ENCODE measurements at places on chromosomes 6 and 20.

DNA sequence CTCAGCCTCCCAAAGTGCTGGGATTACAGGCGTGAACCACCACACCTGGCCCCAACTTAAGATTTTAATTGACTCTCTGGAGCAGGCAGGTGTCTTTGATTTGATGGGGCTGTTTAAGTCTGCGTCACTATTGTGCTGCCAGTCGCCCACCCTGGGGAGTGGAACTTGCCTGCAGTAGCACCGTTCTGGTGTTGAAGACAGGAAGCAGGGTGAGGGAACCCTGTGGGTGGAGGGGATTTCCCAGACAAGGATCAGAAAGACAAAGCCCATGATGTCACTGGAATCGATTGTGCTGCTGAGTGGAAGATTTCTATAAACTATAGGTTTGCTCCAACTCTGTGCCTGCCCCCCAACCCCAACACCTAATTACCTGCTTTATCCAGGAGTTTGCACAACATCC, 11.0 kb downstream of the ALDH8A1 start:
- DNase-seq, result no peak

DNA sequence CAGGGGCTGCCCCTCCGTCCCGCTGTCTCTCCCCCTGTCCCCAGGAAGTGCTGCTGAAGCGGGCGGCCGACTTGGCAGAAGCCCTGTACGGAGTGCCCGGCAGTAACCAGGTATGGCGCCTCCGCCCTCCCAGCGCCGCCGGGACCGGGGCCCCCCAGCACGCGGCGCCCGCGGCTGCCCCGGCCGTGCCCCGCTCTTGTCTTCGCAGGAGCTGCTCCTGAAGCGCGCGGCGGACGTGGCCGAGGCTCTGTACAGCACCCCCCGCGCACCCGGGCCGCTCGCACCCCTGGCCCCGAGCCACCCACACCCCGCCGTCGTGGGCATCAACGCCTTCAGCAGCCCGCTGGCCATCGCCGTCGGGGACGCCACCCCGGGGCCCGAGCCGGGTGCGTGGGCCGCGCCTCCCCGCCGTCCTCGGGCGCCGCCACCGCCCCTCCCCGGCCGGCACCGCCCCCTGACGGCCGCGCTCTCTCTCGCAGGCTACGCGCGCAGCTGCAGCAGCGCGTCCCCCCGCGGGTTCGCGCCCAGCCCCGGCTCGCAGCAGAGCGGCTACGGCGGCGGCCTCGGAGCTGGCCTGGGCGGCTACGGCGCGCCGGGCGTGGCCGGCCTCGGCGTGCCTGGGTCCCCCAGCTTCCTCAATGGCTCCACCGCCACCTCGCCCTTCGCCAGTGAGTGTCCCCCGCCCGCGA, 48.4 kb downstream of the CPXM1 start:
- no peak for DNase-seq

DNA sequence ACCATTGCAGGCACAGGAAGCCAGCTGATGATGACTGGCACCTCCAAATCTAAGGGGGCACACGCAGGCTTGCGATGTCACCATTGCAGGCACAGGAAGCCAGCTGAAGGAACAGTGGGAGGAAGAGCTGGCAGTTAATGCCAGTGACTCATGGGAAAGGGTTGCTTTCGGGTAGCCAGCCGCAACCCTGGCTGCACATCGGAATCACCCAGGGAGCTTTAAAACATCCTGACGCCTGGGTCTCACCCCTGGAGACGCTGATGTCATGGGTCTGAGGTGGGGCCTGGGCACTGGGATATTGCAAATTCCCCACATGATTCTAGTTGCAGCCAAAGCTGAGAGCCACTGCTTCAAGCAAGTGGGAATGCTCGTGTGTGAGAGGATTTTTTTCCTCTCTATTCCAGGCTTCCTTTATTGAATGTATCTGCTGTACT, 16.1 kb upstream of the CCN6 start:
- DNase-seq, result no peak

- DNase-seq, result no peak
Observed at GRCh38 chr6:166289207-166290060, 18.8 kb downstream of the PRR18 start.

DNA sequence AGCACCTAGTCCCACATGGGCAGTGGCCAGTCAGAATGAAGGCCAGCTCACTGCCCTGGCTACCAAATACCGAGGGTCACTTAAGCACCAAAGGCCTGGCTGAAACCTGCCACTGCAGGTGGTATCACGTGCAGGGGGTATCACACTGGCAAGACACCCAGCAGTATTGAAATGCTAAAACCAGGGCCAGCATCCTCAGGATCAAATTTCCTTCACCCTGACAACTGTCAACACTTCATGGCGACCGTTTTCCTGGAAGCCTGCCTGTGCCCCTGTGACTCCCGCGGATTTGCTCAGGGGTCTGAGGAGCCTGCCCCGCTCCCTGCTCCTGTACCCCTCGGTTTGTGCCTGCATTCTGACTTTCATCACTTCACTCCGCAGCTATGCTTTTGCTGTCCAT, 151.1 kb downstream of the TTLL2 start:
- DNase-seq, result no peak

DNA sequence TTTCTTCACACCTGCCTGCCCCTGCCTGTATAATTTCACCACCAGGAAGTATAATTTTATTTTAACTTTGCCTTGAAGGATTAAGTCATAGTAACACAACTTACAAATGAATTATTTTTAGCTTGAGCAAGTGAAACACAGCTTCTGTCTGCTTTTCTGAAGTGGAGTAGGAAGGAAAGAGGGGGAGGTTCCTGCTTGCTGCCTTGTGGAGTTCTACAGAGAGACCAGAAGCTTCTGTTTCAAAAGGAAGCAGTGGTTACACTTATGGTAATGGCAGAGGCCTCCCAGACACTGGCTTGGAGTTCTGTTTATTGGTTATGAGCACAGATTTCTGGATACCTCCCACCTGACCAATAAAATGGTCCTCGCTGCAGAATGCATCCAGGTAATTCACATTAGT, 159.6 kb downstream of the TMEM200A start:
- DNase-seq, result no peak

DNA sequence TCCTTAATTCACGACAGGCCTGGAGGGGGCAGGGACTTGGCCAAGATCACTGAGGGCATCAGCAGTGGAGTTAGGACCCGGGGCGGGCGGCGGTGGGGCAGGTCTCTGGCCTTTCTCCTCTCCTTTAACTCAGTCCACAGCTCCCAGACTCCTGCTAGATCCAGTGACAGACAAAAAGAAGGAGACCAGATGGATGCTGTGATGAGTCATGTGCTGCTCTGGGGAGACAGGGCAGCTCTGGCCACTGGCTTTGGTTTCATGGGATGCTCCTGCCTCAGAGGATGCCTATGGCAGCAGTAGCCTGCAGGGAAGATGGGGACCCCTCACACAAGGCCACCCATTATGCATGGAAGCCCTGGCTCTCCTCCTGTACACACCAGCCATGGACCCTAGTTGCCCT, 20.5 kb downstream of the EPB41L1 start:
- DNase-seq, result no peak

- no peak for DNase-seq
Observed at GRCh38 chr6:5764401-5764955, 242.2 kb downstream of the NRN1 start.

- DNase-seq, result no peak
Observed at GRCh38 chr6:17385660-17386059, 7.7 kb upstream of the CAP2 start.

GRCh38 chr20:56875803-56876202, 246.7 kb downstream of the TFAP2C start:
- DNase-seq, result no peak

- no peak for DNase-seq
Observed at GRCh38 chr20:50592282-50593004, 82.3 kb downstream of the PTPN1 start.

- no peak for DNase-seq
Observed at GRCh38 chr6:161255518-161255917, 18.3 kb downstream of the AGPAT4 start.

DNA sequence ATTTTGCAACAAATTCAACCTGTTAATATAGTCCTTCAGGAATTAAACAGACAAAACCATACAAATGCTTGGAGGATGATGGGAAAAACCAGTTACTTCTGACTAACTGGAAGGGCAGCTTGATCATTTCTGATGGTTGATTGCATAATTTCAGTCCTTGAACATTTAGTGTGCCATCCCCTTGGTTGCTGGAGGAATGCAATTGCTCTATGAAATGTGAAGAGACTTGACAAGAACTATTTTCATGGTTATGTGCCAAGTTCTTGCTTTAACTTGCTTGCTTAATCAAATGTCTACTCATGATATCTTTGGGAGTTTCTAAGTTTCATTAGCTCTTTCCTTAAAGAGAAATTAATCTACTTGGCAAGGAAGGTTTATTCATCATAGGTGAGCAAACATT, 45.2 kb downstream of the ANKEF1 start:
- DNase-seq, result no peak

Measured in mesothelial cell of epicardium (in vitro differentiated cells).